ENCODE measurements at places on chromosomes 1 and 21. TPM values are rescaled to one million over a fixed set of nuclear protein-coding genes. Genes with fewer than 3 reads are reported as not detected.

GNB1 gene
- 338 TPM for total RNA-seq

PLA2G2D gene
- not detected for total RNA-seq

HES2 gene
- total RNA-seq: 0.26 TPM

ARHGAP30 gene
- total RNA-seq: 49.5 TPM

CFAP45 gene
- total RNA-seq: 29.5 TPM

IL22RA1 gene
- 0.17 TPM for total RNA-seq

LEMD1 gene
- total RNA-seq: 1.0 TPM

PDC gene
- not detected for total RNA-seq

NBPF12 gene
- 17.0 TPM for total RNA-seq

TMEM269 gene
- total RNA-seq: 0.09 TPM

AQP10 gene
- total RNA-seq: 0.64 TPM

DNA sequence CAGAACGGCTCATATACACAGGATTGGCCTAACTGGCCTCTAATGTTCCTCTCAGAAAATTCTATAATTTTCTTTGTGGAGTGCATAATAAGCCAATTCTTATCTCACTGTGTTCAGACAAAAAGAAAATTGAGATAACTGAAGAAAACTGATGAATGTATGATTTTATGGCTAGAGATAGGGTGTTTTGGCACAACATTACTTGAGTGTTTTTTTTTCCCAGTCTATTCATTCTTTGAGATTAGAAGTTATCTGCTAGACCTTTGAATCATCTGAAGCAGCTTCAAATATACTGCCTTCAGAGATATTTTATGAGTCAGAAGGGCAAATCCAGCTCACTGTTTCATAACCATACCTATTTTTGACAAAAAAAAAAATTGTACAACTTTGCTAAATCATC, 85.6 kb downstream of the VAV3 start:
- H3K27me3 ChIP-seq: no peaks in the 10 kb centered on the region
- no peak for DNase-seq
- H3K36me3 ChIP-seq: no peaks in the 10 kb centered on the region
- H3K4me1 ChIP-seq: no peaks in the 10 kb centered on the region
- H3K27ac ChIP-seq: no peak overlapping the region

GRCh38 chr1:180213401-180214170, 16.5 kb upstream of the LHX4 start:
- no peaks in the 10 kb centered on the region for H3K4me1 ChIP-seq
- H3K27ac ChIP-seq: no peak overlapping the region
- DNase-seq: peak; percentile 72
- H3K27me3 ChIP-seq: no peaks in the 10 kb centered on the region
- H3K36me3 ChIP-seq: no peaks in the 10 kb centered on the region

GRCh38 chr1:177753655-177754054, 216.2 kb downstream of the SEC16B start:
- DNase-seq: no peak
- H3K4me1 ChIP-seq: no peaks in the 10 kb centered on the region
- H3K4me3 ChIP-seq: no peak overlapping the region
- no peaks in the 10 kb centered on the region for H3K27me3 ChIP-seq
- H3K36me3 ChIP-seq: no peaks in the 10 kb centered on the region

GRCh38 chr1:202282596-202283283, 59.0 kb downstream of the UBE2T start:
- H3K4me3 ChIP-seq: no peak overlapping the region
- H3K4me1 ChIP-seq: peaks cover 4% of the 10 kb centered on the region
- no peaks in the 10 kb centered on the region for H3K27me3 ChIP-seq

GRCh38 chr1:17123196-17124045, 4.2 kb upstream of the PADI2 start:
- H3K4me1 ChIP-seq: no peaks in the 10 kb centered on the region
- no peak overlapping the region for H3K4me3 ChIP-seq
- no peak for DNase-seq

GRCh38 chr1:94866164-94866807, 46.1 kb downstream of the SLC44A3 start:
- peak; percentile 38 for DNase-seq
- H3K27ac ChIP-seq: no peak overlapping the region
- peaks cover 32% of the 10 kb centered on the region for H3K4me1 ChIP-seq

DNA sequence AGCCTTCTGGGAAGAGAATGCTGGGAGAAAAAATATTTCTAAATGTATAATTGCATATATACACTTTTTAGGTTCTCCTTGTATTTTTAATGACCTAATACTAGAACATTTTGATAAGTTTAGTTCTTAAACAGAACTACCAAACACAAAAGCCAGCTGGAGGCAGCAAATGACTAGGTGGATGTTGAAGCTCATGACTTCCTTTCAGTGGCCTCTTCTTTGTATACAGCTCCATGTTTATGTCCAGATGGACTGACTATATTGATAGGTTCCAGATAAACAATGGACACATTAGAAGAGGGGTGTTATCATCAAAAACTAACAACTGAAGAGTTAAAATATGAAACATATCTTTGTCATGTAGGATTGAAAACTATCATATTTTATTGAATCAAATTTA, 52.5 kb downstream of the LRRC8D start:
- no peaks in the 10 kb centered on the region for H3K27me3 ChIP-seq
- H3K27ac ChIP-seq: no peak overlapping the region
- DNase-seq: peak; percentile 6

GRCh38 chr1:24484199-24484598, 18.4 kb upstream of the RCAN3 start:
- no peak overlapping the region for H3K4me3 ChIP-seq
- H3K27ac ChIP-seq: no peak overlapping the region
- no peaks in the 10 kb centered on the region for H3K27me3 ChIP-seq
- DNase-seq: no peak
- H3K36me3 ChIP-seq: no peaks in the 10 kb centered on the region

GRCh38 chr1:93616996-93617669, 64.5 kb downstream of the BCAR3 start:
- H3K27me3 ChIP-seq: no peaks in the 10 kb centered on the region
- peak overlapping the region; percentile 23 for H3K27ac ChIP-seq
- peak; percentile 49 for DNase-seq
- H3K4me3 ChIP-seq: no peak overlapping the region
- H3K36me3 ChIP-seq: no peaks in the 10 kb centered on the region

GRCh38 chr1:214261206-214262123, 19.5 kb upstream of the SMYD2 start:
- no peaks in the 10 kb centered on the region for H3K36me3 ChIP-seq
- H3K4me1 ChIP-seq: peaks cover 6% of the 10 kb centered on the region
- H3K27me3 ChIP-seq: no peaks in the 10 kb centered on the region
- no peak overlapping the region for H3K27ac ChIP-seq

GRCh38 chr1:65765631-65766030, 27.1 kb upstream of the PDE4B start:
- H3K27me3 ChIP-seq: no peaks in the 10 kb centered on the region
- H3K27ac ChIP-seq: no peak overlapping the region

- no peaks in the 10 kb centered on the region for H3K36me3 ChIP-seq
- DNase-seq: no peak
- peaks cover 7% of the 10 kb centered on the region for H3K4me1 ChIP-seq
- H3K27me3 ChIP-seq: no peaks in the 10 kb centered on the region
- no peak overlapping the region for H3K4me3 ChIP-seq
Observed at GRCh38 chr1:53498555-53499131, 39.4 kb downstream of the DMRTB1 start.

DNA sequence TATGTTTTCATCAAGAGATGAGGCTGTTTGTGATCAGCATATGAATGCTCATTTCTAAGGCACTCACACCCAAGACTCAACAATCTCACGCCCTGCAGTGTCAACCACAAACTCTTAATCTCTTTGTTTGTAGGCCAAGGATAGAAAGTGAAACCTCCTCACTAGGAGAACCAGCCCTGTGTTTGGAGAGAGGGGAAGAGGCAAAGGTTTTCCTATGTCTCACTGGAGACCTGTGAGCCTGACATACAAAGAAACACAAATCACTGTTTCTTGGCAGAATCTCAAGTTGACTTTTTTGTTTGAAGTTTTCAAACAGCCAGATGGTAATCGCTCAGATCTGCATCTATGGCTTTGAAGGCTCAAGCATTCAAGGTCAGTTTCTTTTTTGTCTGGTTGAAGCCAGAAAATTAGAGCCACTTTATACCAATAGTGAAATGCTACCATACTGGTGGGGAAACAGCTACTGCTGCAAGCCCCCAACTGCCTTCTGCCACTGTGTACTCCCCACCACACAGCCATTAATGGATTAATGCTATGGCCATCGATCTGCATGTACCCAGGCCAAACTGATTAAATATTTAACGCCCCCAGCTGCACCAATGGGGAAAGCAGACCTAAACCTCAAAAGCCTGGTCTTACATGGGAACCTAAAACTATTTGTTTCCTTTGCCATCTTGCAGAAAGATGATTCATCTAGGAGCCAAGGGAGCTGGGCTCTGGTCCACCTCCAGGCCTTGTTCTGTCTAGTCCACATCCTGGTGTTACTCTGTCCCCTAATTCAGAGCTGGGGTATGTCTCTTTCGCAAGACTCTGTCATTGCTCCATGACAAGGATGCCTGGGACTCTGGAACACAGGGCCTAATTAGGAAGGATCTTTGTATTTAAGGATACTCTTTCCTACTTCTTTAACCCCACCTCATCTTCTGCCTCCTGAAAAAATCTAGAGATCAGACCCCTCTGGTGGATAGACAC, 16.3 kb downstream of the PDZK1 start:
- no peaks in the 10 kb centered on the region for H3K36me3 ChIP-seq
- H3K27me3 ChIP-seq: no peaks in the 10 kb centered on the region
- no peak for DNase-seq
- peaks cover 3% of the 10 kb centered on the region for H3K4me1 ChIP-seq
- no peak overlapping the region for H3K27ac ChIP-seq

GRCh38 chr1:181469829-181470228, 13.5 kb upstream of the CACNA1E start:
- H3K27ac ChIP-seq: no peak overlapping the region
- no peaks in the 10 kb centered on the region for H3K4me1 ChIP-seq
- H3K27me3 ChIP-seq: no peaks in the 10 kb centered on the region
- no peak for DNase-seq
- no peaks in the 10 kb centered on the region for H3K36me3 ChIP-seq
- no peak overlapping the region for H3K4me3 ChIP-seq

DNA sequence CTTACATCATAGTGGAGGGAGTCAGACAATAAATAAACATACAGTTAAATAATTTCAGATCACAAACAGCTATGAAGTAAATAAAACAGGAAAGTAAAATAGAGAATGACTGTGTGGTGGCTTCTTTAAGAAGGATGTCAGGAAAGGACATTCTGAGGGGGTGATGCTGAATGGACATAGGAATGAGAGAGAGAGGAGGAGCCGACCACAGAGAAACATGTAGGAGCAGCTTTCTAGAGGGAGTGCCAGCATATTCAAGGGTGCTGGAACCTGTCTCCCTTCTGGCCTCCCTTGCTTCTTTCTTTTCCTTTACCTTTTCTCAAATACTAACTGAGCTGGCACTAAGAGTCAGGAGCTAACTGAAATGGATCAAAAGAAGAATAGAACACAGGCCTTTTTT, 20.5 kb upstream of the BCL10 start:
- no peaks in the 10 kb centered on the region for H3K36me3 ChIP-seq
- H3K27me3 ChIP-seq: no peaks in the 10 kb centered on the region
- H3K27ac ChIP-seq: no peak overlapping the region
- H3K4me3 ChIP-seq: no peak overlapping the region
- H3K4me1 ChIP-seq: peaks cover 14% of the 10 kb centered on the region

DNA sequence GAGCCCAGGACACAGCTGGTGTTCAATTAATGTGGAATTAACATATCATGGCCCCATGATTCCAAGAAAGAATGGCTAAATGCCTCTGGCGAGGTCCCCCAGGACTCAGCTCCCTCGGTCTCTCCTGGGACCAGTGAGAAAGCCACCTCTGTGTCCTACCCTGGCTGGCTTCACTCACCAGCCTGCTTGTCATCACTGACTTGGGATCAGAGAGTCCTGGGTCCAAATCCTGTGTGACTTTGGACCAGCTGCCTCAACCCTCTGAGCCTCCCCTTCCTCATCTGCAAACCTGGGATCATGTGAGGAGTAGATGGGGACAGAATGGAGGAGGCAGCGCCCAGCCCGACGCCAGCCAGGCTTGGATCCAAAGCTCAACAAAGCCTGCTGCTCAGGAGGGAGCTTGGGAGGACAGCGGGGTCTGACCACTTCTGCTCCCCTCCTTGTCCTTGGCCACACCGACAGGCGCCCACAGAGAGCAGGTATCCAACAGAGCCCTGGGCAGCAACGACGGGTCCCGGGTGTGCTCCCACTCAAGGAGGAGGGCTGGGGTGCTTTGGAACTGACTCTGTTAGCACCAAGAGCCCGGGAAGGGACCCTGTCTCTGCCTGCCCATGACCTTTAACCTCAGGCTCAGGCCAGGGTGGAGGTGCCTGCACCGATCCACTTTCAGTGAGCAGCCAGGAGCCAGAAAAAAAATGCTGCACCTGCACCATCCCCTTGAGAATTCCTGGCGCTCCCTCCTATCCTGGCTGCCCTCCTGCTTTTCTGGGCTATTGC, 3.2 kb downstream of the SH2D5 start:
- no peak for DNase-seq
- H3K4me3 ChIP-seq: no peak overlapping the region
- H3K27me3 ChIP-seq: peaks cover 43% of the 10 kb centered on the region

All from lung (tissue), 17 donors.